ENCODE measurements at places on chromosomes 3 and 15.
A peak's percentile ranks its signal among the peaks of the same experiment; 100 is the strongest.

GRCh38 chr3:10919636-10920035, 72.9 kb upstream of the SLC6A1 start:
- DNase-seq: no peak

DNA sequence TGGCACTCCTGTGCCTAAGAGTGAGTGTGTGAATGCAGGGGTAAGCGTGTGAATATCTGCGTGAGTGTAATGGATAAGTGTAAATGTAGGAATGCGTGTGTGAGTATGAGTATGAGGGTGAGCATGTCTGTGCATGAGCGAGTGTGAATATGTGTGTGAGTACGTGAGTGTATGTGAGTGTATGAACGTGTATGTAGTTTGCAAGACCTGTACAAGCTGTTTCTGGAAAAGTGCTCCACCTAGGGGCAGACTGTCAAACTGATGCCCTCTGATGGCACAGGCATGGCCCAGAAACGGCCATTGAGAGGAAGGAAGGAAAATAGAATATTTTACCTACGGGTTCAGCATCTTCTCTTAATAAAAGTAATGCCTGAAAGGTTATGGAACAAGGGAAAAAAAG, 24.4 kb upstream of the FRMD4B start:
- DNase-seq: peak; percentile 38

DNA sequence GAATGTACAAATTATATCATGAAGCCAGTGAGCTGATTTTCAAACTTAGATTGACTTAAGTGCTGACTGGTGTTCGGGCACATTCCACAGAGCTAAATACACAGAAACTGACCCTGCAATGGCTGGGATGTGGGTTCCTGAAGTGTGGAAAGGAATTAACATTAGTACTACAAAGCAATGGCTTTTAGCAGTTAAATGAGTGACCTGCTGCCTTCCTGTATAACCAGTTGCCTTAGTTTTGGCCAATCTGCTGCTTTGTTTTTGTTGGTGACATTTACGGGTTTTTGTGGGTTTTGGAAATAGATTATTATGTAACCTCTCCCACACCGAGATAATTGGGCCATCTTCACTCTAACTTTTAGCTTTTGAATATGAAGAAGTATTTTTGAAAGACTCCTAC, 2.4 kb upstream of the SKIC8 start:
- no peak for DNase-seq

GRCh38 chr15:69034352-69034751, 19.9 kb downstream of the NOX5 start:
- no peak for DNase-seq

- DNase-seq: no peak
Measured at GRCh38 chr3:167032267-167032876, 347.7 kb downstream of the ZBBX start.

DNA sequence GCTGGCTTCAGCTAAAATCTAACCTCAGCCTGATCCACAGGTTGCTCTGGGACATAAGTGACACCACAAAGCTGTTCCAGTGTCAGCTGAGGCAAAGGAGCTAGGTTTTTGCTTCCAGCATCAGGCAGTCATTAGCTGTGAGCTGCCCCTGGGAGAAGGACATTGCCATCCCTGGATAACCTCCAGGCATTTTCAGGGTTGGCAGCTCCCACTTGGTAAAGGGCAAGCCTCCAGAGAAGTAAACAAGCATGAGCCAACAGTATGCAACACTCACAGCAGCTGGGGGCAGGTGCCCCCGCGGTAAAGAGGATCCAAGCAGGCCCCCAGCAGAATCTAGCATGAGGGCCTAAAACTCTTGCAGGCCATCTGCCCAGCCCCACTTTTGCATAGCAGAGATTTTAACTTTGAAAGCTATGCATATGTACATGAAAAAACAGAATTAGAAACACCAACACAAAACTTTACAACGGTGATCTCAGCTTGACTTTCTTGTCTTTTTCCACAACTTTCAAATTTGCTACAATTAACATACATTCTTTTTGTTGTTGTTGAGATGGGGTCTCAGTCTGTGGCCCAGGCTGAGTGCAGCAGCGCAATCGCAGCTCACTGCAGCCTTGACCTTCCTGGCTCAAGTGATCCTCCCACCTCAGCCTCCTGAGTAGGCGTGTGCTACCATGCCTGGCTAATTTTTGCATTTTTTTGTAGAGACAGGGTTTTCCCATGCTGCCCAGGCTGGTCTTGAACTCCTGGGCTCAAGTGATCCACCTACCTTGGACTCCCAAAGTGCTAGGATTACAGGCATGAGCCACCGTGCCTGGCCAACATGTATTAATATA, 83.8 kb upstream of the TPM1 start:
- no peak for DNase-seq

DNA sequence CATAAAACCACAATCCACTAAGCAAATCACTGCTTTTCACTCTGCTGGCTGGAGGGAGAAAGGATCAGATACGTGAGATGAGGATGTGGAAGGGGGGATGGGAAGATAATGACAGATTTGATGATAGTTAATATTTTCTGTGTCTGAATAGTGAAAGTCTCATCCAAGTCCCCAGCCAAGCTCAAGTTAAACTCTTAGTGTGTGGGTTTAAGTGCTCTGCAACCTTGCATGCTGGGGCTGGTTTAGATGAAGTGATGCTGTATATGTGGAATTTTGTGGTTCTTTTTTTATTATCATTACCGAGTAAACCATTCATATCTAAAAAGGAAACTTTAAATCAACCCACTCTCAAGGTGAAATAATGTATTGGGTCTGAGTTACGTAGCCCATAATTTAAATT, 111.0 kb downstream of the TPRG1 start:
- DNase-seq: no peak

DNA sequence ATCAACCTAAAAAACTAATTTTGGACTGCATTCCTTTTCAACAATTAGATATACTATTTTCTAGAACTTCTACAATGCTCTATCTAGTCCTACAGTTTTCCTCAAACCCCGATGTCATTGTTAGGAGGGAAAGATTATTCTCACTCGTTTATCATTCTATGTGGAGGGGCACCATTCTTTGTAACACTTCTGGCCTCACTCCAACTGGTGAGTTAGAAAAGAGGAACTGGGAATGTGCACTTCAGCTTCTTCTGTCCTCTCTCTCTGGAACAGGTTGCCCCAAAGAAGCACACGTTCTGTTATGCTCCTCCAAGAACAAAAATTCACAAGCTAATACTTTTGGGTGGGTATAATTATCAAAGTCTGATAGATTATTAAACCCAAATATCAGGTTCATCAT, 137.9 kb downstream of the UACA start:
- DNase-seq: no peak

DNA sequence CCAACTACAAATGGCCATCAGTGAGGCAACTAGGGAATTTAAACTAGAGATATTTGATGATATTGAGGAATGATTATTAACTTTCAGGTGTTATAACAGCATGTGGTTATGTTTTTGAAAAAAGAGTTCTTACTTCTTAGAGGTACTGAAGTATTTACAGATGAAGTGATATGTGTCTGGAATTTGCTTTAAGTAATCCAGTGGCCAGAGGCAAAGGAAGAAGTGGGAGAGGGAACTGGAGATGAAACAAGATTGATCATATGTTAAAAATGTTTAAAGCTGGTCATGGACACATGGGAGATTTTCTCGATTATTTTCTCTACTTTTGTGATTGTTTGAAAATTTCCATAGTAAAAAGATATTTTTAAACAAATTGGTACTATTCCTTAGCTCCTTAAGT, 53.3 kb upstream of the SLCO2A1 start:
- DNase-seq: no peak

- DNase-seq: no peak
Measured at GRCh38 chr15:92847841-92848240, 52.3 kb upstream of the CHD2 start.

DNA sequence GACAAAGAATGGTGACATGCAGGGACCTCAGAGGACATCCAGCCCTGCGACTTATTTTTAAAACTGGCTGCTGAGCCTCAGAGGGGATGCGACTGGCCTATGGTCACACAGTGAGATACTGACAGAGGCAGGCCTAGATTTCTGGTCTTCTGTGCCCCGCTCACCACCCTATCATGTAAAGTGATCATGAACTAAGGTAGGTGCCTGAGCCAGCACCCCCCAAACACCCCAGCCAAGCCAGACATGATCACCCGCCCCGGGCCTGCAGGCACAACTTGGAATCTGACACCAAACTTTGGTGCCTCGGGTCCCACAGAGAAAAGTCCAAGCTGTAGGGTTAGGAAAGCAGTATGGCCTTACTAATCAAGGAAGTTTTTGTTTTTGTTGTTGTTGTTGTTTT, 33.9 kb upstream of the HHATL start:
- DNase-seq: no peak

GRCh38 chr15:91473894-91474545, 374.0 kb downstream of the SV2B start:
- no peak for DNase-seq

DNA sequence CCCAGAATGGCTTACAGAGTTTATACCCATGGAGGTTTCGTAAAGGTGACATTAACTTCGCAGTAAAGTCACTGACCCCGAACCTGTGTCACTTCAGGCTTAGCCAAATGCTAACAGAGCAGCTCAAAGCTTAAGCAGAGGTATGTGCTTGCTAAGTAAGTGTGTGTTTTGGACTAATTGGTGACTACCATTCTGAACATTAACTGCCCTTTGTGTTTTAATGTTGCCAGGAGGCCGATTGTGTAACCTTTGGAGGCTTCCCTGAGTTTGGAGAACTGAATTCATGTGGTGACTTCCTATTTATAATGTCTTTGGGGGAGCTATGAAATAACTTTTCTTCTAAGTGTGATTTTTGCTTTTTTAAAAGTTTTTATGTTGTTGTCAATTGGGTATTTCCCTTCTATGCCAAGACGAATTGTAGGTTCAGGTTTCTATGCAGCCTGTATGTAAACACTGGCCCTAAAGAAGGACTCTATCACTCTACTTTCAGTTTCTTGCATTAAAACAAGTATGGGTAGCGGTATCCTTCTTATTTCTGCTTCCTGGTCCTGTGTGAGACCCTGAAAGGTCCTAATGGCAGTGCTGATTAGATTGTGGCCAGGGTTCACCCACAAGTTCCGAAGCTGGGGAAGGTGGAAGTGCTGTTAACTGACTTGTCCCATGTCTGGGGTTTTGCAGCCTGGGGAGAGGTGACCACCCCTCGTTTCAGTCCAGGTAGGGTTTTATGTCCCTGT, 86.3 kb downstream of the IGF1R start:
- DNase-seq: no peak

DNA sequence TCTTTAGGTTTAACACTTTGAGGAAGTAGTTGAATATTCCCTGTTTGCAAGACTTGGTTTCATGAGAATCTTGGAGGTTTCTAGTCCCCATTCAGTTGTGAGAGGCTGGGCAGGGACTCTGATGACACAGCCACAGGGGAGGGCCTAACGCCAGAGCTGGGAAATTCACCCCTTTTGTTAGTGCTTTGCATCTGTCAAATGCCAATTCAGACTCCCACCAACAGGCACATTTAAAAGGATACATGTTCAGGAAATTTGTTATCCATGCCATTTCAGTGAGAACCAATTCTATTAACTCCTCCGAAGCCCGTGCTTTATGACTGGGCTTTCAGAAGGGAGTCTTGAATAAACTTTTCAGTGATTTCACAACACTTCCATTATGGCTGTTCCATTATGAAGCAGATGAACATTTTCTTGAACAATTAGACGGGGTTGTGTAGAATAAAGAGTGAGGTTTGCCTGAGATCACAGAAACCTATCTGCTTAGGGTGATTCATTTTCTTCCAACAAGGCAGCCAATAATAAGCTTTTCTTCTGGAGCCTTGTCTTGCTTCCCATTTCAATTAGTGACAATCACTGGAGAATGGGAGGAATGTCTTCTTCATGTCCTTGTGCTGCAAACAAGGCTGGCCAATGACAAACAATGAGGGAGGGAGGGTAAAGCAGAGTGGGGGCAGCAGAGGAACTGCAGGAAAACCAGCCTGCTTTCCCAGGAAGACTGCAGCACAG, 90.6 kb downstream of the SOX14 start:
- DNase-seq: no peak

GRCh38 chr3:176149567-176149966, 1047.7 kb downstream of the TBL1XR1 start:
- DNase-seq: no peak

DNA sequence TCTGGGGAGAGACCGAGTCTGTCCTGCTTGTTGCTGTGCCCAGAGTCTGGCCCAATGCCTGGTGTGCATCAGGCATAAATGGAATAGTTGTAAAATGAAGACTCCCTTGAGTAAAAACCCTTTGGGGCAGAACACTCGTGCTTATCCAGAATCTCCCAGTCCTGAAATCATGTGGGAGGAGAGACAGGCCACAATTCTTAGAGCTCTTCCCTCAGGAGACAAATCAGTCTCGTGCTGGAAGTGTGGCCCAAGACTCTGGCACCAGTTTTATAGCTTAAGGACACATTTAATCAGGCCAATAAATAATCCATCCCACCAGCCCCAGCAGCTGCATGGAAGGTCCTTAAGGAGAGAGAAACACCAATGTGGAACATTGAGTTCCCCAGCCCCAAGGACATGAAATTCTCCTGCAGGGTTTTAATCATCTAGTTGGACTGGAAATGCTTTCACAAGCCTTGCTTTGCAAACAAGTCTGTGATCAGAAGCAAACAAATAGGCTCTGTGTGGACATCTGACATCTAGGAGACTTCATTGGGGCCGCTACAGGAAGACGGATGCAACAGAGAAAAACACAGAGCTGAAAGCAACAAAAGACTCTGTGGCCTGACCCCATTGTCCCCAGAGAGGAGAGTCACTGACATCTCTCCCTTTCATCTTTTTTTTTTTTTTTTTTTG, 70.4 kb downstream of the LSM3 start:
- DNase-seq: no peak
